Aorta (tissue), 5 donors: ENCODE measurements at places on chromosomes 2 and 18. TPM values are rescaled to one million over a fixed set of nuclear protein-coding genes. Genes with fewer than 3 reads are reported as not detected.
A peak's percentile ranks its signal among the peaks of the same experiment; 100 is the strongest.

IAH1 gene
- total RNA-seq: 52.2 TPM

RASGRP3 gene
- total RNA-seq: 12.8 TPM

CYTIP gene
- total RNA-seq: 21.1 TPM

CHRND gene
- total RNA-seq: not detected

BCL2 gene
- total RNA-seq: 25.4 TPM

ACADL gene
- 50.3 TPM for total RNA-seq

CAPN14 gene
- total RNA-seq: 0.29 TPM

- no peak overlapping the region for H3K27ac ChIP-seq
- H3K36me3 ChIP-seq: no peaks in the 10 kb centered on the region
- H3K4me1 ChIP-seq: no peaks in the 10 kb centered on the region
- DNase-seq: peak; percentile 20
Observed at GRCh38 chr2:242030858-242031257, 161.3 kb downstream of the RTP5 start.

GRCh38 chr2:60479226-60480088, 74.0 kb downstream of the BCL11A start:
- H3K36me3 ChIP-seq: no peaks in the 10 kb centered on the region
- no peak for DNase-seq
- H3K27ac ChIP-seq: no peak overlapping the region

GRCh38 chr2:128305555-128306080, 13.1 kb downstream of the HS6ST1 start:
- DNase-seq: peak; percentile 71
- no peaks in the 10 kb centered on the region for H3K4me1 ChIP-seq
- H3K36me3 ChIP-seq: no peaks in the 10 kb centered on the region
- no peak overlapping the region for H3K4me3 ChIP-seq

DNA sequence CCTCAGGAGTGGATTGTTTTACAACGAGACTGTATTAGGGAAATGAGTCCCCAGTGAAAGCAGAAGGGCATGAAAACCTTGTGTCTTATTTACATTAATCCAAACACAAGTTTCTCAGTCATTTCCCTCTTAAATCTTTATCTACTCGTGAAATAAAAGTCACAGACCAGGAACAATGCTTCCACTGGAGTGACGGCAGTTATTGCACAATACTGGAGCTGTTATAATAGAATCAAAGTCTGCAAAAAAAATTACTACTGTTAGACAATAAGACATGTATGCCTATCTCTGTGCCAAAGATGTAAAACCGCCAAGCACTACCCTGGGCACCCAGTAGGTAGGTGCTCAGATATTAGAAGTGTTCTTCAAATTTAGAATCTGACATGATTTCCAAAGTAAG, 375.5 kb downstream of the ZNF521 start:
- H3K36me3 ChIP-seq: no peaks in the 10 kb centered on the region
- H3K4me1 ChIP-seq: no peaks in the 10 kb centered on the region
- H3K27ac ChIP-seq: no peak overlapping the region
- DNase-seq: no peak
- no peak overlapping the region for H3K4me3 ChIP-seq

DNA sequence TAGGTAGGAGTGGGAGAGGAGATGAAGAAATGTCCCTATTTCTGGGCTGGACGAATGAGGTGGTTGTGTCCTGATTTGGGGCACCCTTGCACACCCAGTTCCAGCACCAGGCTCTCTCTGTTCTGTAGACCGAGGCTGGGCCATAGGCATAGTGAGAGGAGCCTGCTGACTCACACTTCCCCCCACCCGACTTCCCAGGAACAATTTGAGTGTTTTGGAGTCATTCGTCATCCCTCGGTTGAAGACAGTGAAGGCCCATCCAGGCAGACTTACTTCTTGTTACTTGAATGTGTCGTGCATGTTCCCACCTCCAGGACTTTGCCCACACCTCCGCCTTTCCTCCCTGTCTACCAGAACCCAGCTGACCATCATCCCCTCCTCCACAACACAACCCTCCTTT, 179.1 kb downstream of the HAUS1 start:
- H3K27ac ChIP-seq: no peak overlapping the region
- no peaks in the 10 kb centered on the region for H3K4me1 ChIP-seq
- no peak overlapping the region for H3K4me3 ChIP-seq
- no peaks in the 10 kb centered on the region for H3K27me3 ChIP-seq

DNA sequence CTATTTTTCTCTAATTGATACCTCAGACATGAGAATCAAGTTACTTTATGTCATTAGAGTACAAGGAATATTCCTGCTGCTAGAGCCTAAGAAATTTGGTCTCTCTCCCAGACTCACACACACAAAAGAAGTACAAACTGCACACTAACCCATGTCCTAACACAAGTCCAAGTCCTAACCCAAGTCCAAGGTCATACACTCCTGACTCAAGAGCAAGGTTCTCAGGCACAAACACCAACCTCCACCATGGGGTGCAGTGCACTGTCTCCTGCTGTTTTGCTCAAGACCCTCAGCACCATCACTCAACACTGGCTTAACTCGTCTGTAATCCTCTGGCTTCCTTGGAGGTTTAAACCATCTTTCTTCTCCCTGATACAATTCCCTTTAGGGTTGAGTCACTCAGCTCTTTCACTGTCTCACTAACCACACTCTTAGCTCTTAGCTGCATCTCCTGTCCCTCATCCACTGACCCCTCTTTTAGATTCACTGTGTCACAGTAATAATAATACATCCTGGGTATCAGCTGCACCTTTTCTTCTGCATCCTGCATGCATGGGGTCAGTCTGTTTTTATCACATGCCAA, 129.8 kb downstream of the BCL2L11 start:
- H3K36me3 ChIP-seq: no peaks in the 10 kb centered on the region
- no peak overlapping the region for H3K27ac ChIP-seq
- DNase-seq: no peak
- no peaks in the 10 kb centered on the region for H3K27me3 ChIP-seq

DNA sequence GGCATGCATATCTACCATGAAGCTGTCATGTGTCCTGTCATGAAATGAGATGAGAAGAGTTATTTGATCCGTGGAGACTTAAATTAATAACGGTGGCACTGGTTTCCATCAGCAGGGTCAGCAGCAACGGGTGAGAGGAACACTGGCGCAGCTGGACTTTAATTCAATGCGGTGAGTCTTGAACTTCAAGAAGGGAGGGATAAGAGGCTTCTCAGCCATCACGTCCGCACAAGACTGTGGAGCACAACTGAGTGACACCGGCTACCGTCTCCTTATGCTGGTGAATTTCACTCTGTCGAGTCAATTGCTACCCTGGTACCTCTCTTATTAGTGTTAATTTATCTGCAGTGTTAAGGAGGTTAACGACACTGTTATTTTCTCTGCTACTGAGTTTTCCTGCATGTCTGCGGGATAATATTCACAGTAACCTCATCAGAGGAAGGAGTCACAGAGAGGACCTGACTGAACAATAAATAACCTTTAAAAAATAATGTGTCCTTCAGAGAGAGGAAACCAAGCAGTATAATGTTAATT, 236.8 kb downstream of the EPHA4 start:
- no peaks in the 10 kb centered on the region for H3K4me1 ChIP-seq
- H3K27ac ChIP-seq: no peak overlapping the region
- no peaks in the 10 kb centered on the region for H3K27me3 ChIP-seq
- H3K36me3 ChIP-seq: no peaks in the 10 kb centered on the region
- H3K4me3 ChIP-seq: no peak overlapping the region

GRCh38 chr2:218396688-218397462, 2.8 kb upstream of the CTDSP1 start:
- no peaks in the 10 kb centered on the region for H3K36me3 ChIP-seq
- H3K27me3 ChIP-seq: no peaks in the 10 kb centered on the region
- peak overlapping the region; percentile 88 for H3K4me3 ChIP-seq
- peak; percentile 91 for DNase-seq
- peak overlapping the region; percentile 97 for H3K27ac ChIP-seq
- no peaks in the 10 kb centered on the region for H3K4me1 ChIP-seq

DNA sequence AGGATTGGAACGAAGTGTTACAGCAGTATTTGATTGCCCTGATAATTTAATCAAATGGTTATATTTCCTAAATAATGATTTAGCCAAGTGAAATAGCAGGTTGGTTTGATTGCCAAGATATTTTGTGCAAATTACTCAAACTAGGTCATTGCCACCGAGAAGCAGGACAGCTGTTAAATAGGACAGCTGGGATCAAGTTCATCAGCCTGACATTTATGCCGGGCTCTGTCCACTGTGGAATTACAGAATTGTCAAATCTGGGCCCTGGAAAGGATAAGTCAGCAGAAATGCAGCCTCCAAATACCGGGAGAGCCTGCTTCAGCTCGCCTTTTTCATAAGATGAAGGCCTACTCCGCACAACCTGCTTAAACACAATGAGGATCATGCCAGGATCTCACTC, 73.9 kb upstream of the RPL31 start:
- DNase-seq: no peak
- H3K4me3 ChIP-seq: no peak overlapping the region
- H3K36me3 ChIP-seq: peaks cover 2% of the 10 kb centered on the region
- H3K4me1 ChIP-seq: no peaks in the 10 kb centered on the region
- no peaks in the 10 kb centered on the region for H3K27me3 ChIP-seq
